HS-27A (cell line): ENCODE measurements at places on chromosomes 6 and 20.
A peak's percentile ranks its signal among the peaks of the same experiment; 100 is the strongest.

- no peak for DNase-seq
These were observed 230.8 kb downstream of the BCAS1 start for GRCh38 chr20:53839423-53840176.

GRCh38 chr6:75502884-75503283, 9.3 kb upstream of the FILIP1 start:
- no peak for DNase-seq

- no peak for DNase-seq
These were observed 37.9 kb upstream of the BEND6 start for GRCh38 chr6:56916849-56917551.

DNA sequence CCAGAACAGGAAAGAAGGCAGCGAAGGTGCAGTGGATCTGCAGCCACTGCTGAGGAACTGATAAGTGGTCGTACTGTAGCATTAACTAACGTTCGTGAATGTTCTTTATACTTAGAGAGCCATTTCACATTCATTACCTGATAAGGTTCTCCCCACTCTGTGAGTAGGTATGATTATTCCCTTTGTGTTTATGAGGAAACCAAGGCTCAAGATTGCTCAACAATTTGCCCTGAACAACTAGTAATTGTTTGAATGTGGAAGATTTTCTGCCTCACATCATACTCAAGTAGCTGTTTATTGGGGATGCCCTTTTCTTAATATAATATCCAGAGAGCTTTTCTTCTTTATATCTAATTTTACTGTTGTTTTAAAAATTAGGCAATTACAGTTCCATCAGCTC, 24.9 kb upstream of the ELOVL5 start:
- no peak for DNase-seq

- no peak for DNase-seq
These were observed 15.1 kb upstream of the DEK start for GRCh38 chr6:18279422-18279821.

- no peak for DNase-seq
These were observed 11.7 kb upstream of the MDGA1 start for GRCh38 chr6:37709250-37709931.

DNA sequence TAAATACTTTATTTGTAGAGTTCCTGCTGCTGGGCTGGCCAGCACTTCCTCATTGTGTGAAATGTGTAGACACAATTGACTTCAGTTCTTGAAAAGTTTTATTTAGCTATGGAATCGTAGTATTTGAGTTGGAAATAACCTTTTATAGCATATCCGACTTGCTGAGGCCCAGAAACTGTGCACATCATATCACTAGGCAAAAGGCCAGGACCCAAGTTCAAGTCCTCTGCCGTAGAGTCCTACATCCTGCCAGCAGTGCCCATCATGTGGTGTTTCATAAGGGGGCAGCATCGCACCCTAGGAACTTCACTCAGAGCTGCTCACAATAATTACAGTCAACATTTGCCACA, 207.7 kb upstream of the SNX9 start:
- DNase-seq, result no peak

- DNase-seq, result no peak
These were observed 34.9 kb upstream of the SHLD1 start for GRCh38 chr20:5715071-5715841.

- no peak for DNase-seq
These were observed 110.5 kb upstream of the CDYL start for GRCh38 chr6:4665489-4666417.

GRCh38 chr6:137283940-137284810, 65.0 kb upstream of the IFNGR1 start:
- DNase-seq, result no peak

DNA sequence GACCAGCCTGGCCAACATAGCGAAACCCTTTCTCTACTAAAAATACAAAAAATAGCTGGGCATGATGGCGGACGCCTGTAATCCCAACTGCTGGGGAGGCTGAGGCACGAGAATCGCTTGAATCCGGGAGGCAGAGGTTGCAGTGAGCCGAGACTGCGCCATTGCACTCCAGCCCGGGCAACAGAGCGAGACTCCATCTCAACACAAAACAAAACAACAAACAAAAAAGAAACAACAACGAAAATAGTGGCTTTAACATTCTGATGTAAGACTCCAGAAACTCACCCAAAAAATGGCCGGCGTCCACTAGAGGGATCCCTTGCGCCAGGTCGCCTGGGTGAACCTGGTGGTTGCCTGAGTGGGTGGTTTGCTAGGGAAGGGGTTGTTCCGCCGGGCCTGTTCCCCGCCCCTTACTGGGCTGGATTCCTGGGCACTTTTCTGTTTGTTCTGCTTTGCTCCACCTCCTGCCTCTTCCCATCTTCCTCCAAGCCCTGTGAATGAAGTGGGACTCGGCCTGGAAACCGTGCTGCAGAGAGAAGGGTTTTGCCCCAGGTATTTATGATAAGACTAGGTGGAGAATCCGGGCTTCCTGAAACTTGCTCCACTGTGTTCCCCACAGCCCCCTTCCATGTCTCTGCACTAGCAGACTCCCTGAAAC, 1.5 kb downstream of the PABPC1L start:
- DNase-seq, result no peak

GRCh38 chr6:36241728-36242127, 28.1 kb upstream of the PNPLA1 start:
- DNase-seq, result no peak

- DNase-seq, result no peak
These were observed 50.8 kb downstream of the METTL24 start for GRCh38 chr6:110307368-110307767.

GRCh38 chr6:142551274-142551811, 249.5 kb downstream of the ADGRG6 start:
- DNase-seq, result no peak

- no peak for DNase-seq
These were observed 999 bp upstream of the PIM1 start for GRCh38 chr6:37168811-37169495.

DNA sequence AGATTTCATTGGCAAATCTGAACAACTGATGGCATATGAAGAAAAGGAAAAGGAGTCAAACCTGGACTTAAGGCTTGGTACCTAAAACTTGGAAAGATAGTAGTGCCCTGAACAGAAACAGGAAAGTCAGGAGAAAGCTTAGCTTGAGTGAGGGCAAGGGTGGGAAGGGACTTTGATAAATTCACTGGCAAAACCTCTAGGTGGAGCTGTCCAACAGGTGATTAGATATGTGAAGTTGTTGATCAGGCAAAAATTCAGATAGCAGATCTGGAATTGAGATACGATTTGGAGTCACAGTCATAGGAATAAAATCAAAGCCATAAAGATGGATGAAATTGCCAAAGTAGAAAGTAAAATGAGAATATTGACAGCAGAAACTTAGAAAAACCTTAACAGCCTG, 16.1 kb upstream of the ZNF292 start:
- DNase-seq, result peak; percentile 11

DNA sequence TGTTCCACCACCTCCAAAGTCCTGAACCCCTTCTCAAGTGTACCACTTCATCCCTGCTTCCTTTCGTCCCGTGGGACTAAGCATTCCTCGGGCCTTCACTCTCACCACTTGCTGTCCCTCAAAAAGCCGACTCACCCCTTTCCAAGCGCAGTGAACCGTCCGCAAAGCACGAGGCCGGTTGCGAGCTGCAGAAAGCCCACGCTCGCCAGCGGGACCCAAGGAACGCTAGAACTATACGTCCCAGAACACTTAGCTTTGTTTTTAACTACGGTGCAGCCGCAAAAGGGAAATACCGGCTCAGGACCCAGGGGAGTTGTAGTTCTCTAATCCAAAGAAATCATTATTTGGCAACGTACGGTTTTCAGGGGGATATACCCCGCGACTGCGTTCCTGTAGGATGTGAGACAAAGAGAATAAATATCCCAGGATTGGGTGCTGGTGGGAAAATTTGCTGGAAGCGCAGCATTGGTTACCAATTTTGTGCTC, 416 bp upstream of the POLR1H start:
- peak; percentile 15 for DNase-seq

DNA sequence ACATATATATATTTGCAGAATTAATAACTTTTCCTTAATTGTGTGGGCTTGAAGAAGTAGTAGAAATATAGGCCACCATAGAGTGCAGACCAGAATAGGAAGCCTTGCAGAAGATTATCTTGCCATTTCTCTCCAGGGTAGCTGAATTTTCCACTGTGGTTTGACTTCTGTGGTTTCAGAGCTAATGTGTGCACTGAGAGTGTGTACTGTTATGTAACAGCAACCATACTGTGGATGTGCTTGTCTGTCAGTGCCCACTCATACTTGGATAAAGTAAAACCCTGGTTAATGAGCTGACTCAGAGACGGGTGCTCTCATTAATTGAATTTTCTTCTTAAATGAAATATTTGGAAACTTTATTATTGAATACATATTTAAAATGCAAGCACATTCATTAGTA, 57.2 kb downstream of the CEP43 start:
- no peak for DNase-seq

DNA sequence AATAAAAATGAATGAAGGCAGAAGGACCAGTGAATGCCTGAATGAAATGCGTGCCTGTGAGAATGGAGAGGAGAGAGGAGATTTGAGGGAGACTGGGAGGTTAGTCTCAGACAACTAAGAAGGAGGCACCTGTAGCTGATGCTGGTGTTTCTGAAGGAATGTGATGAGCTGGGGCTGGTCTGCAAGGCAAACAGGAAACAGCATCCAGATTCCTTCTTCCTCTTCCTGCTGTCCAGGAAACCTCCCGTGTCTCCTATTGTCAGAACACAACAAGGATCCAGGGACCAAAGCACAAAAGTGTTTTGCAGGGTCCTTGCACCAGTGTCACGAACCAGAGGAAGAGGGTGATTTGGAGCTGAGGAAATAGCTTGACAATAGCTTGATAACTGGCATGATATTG, 50.4 kb upstream of the TAB2 start:
- no peak for DNase-seq

GRCh38 chr6:43199912-43200311, 17.9 kb downstream of the CUL9 start:
- no peak for DNase-seq

DNA sequence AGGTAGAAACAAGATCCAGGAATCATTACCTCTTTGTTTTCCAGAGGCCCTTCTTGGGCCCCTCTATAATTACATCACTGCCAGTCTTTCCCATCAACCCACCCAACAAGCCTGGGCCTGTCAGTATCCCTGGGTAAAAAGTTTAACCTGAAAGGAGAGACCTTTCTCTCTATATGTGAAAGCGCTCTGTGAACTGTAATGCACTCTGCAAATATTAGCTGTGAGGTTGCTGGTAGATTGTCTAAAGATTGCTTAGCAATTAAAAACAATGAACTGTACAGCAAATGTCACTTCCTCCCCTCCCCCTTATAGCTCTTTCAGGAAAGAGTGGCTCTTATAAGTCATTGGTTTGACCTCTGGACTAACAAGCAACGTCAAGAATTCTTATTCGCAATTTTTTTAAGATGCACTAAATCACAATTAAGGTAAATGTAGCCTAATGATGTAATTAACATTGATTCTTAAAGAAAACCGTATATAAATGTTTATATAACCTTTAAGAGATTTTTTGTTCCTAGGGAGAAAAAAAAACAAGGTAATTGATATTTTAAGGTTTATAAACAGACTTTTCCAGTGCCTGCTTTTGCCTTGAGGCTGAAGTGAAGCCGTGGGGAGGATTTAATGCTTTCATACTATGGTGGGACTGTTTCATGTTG, 18.4 kb downstream of the ECT2L start:
- DNase-seq, result no peak

GRCh38 chr6:29502597-29502996, 14.8 kb upstream of the MAS1L start:
- no peak for DNase-seq

DNA sequence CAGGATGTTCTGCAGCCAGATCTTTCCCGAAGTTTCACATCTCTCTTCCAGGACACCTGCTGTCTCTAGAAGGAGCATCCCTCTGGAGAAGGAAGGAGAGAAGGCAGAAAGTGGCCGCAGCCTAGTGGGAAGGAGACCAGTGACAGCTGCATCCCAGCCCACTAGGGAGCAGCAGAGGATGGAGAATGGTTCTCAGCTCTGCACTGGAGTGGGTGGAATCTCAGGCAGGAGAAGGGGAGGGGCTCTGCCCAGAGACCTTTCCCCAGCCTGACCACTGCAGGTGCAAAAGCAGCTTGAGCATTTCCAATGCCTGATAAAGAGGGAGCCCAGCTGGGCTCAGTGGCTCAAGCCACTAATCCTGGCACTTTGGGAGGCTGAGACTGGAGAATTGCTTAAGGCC, 32.3 kb downstream of the NCR2 start:
- DNase-seq, result no peak

- no peak for DNase-seq
These were observed 146.5 kb upstream of the FERMT1 start for GRCh38 chr20:6269168-6269873.

GRCh38 chr6:12675931-12676330, 40.6 kb upstream of the PHACTR1 start:
- DNase-seq, result no peak

DNA sequence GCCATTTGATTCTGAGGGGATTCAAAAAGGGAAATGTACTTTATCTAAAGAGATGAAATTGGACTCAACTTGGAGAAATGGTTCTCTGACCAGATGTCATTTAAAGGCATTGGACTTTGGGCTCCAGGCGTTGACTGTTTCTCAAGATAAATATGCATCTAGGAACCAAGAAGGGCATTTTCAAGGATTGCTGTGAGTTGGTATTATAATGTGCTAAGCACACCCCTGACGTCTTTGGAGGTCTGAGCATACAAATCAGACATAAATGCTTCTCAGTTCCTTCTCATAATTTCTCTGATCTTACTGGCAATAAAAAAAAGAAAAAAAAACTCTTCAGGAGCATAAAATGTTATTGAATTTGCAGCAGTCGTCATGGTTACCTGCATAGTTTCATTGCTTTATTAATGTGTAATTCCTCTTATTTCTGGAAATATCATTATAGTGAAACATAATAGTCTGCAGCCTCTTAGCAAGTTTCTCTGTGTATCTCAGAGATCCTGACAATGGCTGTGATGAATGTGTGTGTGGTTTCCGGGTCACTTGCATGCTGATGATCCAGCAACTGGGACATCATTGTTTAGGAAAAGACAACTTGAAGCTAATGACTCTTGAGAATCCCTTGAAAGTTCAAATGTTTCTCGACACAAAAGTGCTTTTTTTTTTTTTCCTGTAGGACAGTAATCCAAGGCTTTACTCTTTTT, 136.0 kb downstream of the AIG1 start:
- DNase-seq, result no peak
